ENCODE measurements at places on chromosomes 7 and 10.

- no peak for DNase-seq
These were observed 37.2 kb downstream of the ERLIN1 start for GRCh38 chr10:100148353-100149211.

DNA sequence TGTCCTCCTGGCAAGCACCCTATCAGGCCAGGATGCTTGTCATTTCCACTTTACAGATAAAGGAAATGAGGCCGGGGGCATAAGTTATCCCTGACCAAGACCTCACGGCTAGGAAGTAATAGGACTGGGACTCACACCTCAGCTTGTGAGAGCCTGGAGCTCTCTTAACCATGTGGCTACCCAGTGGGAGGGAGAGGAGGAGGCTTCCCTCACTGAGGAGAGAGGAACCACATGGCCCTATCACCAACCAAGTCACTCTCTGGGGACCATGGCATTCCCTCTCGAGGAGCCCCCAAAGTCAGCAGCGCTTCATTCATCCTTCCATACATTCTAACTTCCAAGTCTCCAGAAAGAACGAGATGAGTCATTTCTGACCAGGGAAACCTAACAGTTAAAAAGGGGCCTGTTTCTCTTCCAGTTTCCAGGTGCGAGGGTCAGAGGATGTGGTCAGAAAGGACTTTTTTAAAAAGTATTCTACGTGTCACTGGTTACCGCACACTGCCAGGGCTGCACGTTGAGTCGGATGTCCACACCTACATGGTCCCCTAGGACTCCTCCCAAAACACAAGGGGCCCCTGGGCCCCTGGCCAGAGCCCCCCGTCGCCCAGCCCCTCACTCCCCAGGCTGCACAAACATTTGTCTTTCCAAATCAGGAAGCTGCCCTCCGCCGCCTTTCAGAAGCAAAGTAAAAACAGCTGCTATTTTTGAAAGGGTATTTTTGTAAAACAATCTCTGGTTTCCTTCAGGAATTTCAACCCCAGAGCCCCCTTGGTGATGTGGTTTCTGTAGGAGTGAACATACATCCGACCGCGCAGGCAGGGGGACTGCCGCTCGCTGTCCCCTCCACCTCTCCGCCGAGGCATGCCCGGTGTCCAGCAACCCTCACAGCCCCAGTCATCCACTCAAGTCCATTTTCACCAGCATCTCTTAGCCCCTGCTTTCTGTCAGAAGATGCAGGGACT, 128.2 kb upstream of the CHST15 start:
- no peak for DNase-seq

GRCh38 chr7:131300572-131301466, 26.9 kb upstream of the MKLN1 start:
- no peak for DNase-seq

DNA sequence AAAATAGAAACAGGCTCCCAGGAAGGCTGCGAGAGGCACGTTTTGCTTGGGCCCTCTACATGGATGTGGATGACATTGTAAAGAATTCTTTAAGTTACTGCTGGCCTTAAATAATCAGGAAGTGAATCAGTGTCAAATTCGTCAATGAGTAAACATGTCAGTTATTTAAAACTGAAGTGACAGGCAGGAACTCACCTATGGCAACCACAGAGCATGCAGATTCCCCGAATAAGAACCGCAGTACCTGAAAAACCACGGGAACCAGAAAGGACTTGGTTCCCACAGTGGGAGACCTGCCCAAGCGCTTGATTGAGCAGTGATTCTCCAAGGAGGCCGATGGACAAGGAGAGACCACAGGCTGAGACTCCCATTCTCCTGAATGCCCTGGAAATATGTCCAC, 351.2 kb upstream of the AKR1E2 start:
- DNase-seq = no peak

DNA sequence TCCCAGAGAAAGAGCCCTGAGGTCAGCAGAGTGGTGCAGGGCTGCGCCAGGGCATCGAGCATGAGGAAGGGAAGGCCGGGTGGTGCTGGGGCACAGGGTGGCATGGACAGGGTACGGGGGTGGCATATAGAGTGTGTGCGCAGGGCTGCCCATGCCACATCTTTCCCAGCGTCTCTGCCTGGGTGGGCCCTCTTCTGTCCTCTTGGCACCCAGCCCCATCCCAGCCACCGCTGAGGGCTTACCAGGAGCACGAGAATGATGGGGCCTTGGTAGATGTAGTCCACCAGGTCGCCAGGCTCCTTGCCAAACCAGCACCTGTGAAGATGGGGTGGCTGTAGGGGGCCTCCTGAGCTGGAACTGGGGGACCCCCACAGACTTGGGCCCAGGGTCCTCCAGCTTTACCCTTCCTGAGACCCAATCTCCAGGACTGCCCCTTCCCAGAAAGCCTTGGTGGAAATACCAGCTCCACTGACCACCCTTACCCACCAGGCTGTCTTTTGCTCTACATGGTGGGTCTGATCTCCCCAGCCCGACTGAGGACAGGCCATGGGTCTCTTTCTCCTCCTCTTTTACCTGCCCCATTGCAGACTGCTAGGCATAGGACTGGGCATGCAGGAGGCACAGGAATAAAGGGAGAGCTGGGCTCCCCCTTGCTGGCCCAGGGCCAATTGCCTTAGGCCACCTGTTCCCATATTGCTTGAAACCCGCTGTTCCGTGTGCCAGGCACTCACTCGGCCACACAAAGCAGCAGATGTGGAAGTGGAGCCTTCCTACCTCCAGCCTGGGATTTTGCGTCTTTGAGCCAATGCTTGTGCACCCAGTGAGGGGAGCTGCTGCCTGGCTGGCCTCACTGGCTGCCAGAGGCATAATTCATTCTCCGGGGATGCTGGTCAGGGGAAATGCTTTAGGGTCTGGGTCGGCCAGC, 21.7 kb downstream of the CRHR2 start:
- no peak for DNase-seq

GRCh38 chr10:31759124-31759798, 169.4 kb downstream of the ARHGAP12 start:
- no peak for DNase-seq

- DNase-seq = no peak
These were observed 138.9 kb downstream of the WDR11 start for GRCh38 chr10:120989996-120990598.

GRCh38 chr10:105855791-105856190, 1214.7 kb downstream of the SORCS3 start:
- DNase-seq = no peak

DNA sequence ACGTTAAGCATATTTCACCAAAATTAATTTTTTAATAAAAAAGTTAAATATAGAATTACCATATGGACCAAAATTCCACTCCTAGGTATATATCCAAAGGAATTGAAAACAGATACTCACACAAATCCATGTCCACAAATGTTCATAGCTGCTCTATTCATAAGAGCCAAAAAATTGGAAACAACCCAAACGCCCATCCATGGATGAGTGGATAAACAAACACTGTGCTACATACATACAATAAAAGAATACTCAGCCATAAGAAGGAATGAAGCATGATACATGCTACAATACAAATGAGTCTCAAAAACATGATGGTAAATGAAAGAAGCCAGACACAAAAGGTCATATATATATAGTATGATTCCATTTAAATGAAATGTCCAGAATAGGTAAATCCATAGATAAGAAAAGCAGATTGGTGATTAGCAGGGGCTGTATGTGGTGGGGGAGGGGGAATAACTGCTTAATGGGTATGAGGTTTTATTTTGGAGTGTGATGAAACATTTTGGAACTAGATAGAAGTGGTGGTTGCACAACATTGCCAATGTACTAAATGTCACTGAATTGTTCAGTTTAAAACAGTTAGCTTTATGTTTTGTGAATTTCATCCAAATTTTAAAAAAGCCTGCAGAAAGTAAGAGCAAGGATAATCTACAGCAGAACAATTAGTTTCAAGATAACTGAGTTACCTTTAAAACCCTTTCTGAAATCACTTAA, 101.2 kb upstream of the EFCAB10 start:
- DNase-seq = no peak

GRCh38 chr7:69947998-69948397, 349.7 kb downstream of the AUTS2 start:
- no peak for DNase-seq

- no peak for DNase-seq
These were observed 26.6 kb downstream of the ST8SIA6 start for GRCh38 chr10:17427666-17428350.

GRCh38 chr10:76727038-76727437, 910.6 kb downstream of the KCNMA1 start:
- DNase-seq = no peak

GRCh38 chr7:10875080-10875479, 98.6 kb upstream of the PHF14 start:
- no peak for DNase-seq

GRCh38 chr7:68562323-68562899, 1035.9 kb upstream of the AUTS2 start:
- no peak for DNase-seq

DNA sequence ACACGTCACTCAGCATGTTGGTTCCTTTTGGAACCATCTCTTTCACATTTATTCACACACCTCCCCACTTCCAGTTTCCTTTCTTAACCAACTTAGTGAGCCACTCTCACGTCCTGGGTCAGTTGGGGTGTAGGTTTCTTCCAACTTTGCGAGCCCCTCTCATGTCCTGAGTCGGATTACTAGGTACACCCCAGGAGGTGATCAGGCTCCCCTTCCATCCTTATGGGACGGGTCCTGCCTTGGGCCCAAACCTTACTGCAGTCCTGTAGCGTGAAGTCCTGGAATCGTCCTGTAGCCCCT, 7.7 kb downstream of the ERV3-1 start:
- DNase-seq = no peak

DNA sequence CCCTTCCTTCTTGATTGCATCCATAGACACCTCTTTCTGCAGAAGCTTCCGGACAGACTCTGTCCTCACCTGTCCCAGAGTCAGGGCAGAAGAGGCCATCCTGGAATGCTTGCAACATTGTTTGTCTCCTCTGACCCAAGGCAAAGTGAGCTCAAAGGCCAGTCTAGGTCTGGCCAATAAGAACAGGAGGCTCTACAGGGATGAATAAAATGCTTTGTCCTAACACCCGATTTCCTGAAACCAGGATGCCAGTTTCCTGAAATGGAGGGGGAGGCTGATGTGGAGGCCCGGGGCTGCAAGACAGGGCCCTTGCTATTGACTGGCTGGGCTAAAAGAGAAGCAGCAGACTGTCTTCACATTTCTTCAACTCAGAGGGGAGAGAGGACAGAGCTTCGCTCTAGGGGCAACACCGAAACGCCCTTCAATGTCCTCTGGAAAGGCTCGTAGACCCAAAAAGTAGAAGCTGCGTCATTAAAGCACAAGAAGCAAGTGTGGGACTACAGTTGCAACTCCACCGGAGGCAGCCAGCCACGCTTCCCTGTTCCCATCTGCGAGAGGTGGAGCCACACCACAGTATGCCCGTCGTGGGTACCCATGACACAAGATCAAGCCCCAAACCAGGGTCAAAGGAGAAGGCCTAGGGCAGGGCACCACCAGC, 29.1 kb upstream of the NDST2 start:
- no peak for DNase-seq

GRCh38 chr7:50349963-50350944, 45.7 kb downstream of the IKZF1 start:
- no peak for DNase-seq

GRCh38 chr7:127715272-127715671, 63.3 kb downstream of the SND1 start:
- DNase-seq = no peak

GRCh38 chr7:149099058-149099457, 8.5 kb upstream of the ZNF786 start:
- no peak for DNase-seq

DNA sequence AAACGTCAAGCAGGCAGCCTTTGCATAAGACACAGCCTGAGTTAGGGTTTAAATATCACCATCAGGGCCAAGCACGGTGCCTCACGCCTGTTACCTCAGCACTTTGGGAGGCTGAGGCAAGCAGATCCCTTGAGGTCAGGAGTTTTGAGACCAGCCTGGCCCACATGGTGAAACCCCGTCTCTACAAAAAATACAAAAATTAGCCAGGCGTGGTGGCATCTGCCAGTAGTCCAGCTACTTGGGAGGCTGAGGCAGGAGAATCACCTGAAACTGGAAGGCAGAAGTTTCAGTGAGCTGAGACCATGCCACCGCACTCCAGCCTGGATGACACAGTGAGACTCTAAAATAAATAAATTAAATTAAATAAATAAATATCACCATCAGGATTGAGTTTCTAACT, 33.0 kb downstream of the SRPK2 start:
- DNase-seq = no peak

- peak; percentile 21 for DNase-seq
These were observed 133.7 kb upstream of the RSU1 start for GRCh38 chr10:16950656-16951601.

DNA sequence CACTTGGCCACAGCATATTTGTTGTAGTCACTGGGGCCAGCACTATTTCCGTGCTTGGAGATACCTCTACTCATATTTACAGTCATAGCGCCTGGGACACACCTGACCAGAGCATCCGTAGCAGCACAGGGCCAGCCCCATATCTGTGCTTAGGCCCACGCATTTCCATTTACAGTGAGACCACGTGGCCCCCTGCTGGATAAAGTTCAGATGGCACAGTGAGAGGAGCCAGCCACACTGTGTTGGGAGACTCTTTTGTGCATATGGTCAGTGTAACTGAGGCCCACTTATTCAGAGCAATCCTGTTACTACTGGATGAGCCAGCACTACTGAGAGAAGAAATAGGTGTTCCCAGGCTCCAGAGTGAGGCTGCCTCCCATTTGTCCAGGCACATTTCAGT, 455.3 kb downstream of the REEP3 start:
- DNase-seq = peak; percentile 10

DNA sequence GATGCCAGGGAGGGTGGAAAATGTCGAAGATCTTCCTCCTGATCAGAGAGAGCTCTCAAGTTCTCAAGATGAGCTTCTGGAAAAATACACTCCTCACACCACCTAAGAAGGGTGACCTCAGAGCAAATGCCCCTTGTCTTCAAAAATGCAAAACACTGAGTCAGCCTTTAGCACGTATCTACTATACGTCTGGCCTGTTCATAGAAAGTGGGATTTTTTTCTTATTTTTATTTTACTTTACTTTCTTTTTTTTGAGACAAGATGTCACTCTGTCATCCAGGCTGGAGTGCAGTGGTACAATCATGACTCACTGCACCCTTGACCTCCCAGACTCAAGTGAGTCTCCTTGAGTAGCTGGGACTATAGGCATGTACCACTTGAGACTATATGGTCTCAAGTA, 57.1 kb downstream of the AFAP1L2 start:
- no peak for DNase-seq

GRCh38 chr7:51731075-51731474, 414.5 kb upstream of the COBL start:
- DNase-seq = no peak

GRCh38 chr10:131678171-131678570, 222.6 kb upstream of the PPP2R2D start:
- DNase-seq = no peak

DNA sequence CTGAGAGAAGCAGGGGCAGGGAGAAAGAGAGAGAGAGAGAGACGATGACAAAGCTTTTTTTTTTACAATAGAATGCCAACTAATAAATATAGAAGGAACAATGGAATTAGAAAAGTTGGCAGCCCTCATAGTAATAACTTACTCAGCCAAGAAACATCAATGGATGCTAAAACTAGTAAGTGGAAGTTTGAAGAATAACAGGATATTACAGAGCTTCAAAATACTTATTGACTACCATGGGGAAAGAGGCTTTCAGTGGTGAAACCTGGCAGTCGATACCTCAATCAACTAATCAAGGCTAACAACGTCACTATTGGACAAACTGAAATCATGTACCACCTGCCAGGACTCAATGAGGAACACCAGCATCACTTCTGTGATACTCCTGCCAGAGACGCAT, 100.5 kb upstream of the LRRC4 start:
- no peak for DNase-seq

Measured in HTR-8/SVneo (cell line).